Frontal cortex (tissue), 4 donors: ENCODE measurements at places on chromosomes 16 and 17. TPM values are rescaled to one million over a fixed set of nuclear protein-coding genes. Genes with fewer than 3 reads are reported as not detected.

- DNase-seq, result no peak
Observed at GRCh38 chr17:49723423-49723822, 15.7 kb upstream of the SLC35B1 start.

The MRM1 gene
- total RNA-seq, result 3.3 TPM

The UNC45B gene
- total RNA-seq, result under 0.01 TPM

GRCh38 chr17:3950584-3950983, 13.7 kb downstream of the ATP2A3 start:
- no peak for DNase-seq

DNA sequence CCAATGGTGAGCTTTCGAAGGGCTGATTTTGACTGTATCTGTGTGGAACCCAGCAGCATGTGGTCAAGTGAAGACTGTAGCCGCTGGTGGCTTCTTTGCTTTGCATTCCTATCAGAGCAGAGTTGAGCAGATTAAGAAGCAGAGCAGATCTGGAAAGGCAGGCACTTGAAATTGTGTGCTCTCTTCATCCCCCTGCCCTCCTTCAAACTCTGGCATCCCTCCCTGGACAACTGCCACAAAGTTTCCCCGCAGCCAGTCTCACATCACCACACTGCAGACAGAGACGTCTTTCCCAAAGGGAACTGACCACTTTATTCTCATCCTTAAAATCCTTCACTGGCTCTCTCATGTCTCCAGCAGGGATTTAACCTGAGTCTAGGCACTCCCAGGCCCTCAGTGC, 237.1 kb upstream of the DYNLRB2 start:
- DNase-seq, result no peak

DNA sequence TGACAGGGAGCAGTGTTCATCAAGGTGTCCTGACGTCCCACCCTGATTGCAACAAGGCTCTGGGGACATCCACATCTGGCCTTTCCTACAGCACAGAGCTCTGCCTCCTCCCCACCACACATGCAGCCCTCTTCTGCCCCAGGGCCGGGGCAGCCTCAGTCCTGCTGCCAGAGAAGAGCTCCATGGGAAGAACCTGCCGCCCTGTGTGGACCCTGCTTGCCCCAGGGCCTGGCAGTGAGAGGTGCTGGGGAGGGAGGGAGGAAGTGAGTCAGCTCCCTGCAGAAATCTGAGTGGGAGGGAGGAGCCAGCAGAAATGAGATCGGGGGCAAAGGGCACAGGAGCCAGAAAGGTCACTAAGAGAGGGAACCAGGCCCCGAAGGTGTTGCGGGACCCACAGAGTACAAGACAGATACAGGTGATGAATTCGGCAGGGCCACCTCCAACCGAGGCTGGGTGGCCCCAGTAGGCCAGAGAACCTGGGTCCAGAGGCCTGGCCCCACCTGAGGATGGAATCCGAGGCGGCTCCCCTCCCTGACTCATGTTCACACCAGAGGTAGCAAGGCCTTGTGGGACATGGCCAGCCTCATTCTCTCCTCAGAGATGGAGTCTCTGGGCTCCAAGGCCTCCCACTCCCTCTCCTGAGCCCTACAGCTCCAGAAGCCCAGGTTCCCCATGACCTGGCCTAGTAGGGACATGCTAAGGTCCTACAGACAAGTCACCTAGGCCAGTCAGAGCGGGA, 24.8 kb downstream of the MYO18A start:
- no peak for DNase-seq

- DNase-seq, result no peak
Observed at GRCh38 chr17:48159232-48159631, 51.7 kb downstream of the SNX11 start.

DNA sequence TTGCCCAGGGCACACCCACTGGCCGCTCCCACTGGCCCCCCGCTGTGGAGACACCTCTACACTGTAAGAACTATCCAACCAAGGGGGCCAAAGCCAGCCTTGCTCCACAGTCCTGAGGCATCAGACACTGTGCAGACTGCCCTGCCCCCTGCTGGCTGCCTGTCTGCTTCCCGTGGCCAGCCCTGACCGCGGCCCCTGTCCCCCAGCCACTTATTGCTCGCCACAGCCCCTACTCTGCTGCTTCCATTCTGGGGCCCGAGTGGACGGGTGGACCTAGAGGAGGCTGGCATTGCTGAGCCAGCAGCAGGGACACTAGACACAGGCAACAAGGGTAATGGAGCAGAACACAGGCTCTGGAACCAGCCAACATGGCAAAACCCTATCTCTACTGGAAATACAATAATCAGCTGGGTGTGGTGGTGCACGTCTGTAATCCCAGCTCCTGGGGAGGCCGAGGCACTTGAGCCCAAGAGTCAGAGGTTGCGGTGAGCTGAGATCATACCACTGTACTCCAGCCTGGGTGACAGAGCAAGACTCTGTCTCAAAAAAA, 19.7 kb upstream of the LRRC37A3 start:
- no peak for DNase-seq

DNA sequence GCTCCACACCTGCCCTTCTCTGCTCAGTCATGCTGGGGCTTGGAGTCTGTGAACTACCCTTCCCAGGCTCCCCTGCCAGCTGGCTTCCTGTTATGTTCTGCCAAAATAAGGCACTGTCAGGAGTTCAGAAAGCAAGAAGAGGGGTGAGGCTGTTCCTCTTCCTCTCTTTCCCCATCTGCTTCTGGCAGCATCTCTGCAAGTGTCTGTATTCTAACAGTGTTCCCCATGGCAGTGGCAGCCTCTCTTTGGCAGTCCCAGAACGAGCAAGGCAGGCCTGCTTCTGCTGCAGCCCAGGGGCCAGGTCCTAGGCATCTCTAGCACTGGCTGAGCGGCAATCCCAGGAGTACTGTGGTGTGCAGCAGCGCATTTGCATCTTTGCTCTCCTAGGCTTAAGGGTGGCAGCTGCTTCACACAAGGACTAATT, 219.1 kb downstream of the STX8 start:
- no peak for DNase-seq

DNA sequence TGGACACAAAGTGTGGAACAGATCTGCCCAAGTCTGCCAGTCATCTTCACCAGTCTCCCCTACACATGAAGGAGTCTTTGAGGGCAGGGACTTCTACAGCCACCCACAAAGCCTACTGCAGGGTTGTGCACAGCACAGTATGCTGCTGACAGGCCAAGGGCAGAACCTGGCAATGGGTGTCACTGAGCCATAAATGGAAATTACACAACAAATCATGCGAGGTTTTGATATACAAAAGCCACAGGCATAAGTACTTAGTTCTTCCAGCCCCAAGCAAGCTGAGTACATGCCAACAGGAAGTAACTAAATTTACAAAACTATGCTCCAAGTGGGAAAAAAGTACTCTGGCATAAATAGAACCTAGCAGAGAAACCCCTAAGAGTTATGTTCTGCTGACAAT, 7.8 kb upstream of the PSMC3IP start:
- no peak for DNase-seq

The TAC4 gene
- total RNA-seq, result not detected

GRCh38 chr17:39527220-39527813, 66.0 kb downstream of the CDK12 start:
- no peak for DNase-seq

- DNase-seq, result no peak
Observed at GRCh38 chr16:81376880-81377279, 62.1 kb downstream of the GAN start.

DNA sequence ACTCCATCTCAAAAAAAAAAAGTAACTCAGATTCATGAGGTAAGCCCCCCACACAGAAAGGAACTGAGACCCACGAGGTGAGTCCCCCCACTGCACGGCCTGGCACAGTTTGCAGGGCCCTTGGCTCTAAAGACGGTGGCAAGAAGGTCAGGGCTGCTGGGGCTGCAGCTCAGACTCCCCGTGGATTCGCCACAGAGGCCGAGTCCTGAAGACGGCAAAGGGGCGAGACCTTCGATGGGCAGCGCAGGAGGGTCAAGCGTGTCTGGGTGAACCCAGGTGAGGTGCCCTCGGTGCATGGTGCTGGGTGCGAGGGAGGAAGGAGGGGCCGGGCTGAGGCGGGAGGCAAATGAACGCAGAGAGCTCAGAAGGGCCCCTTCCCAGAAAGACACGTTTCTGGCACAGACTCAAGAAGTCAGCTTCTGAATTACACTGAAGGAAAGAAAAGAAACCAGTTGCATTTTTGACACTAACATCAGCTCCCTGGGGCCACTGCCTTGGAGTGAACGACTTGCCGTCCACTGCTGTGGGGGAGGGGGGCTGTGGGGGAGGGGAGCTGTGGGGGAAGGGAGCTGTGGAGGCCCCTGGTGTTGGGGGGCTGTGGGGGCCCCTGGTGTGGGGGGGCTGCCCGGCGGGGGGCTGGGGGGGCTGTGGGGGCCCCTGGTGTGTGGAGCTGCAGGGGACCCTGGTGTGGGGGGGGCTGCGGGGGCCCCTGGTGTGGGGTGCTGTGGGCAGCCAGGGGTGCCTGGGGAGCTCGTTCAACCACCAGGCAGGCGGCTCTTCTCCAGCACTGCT, 69.8 kb upstream of the METRNL start:
- no peak for DNase-seq

The FBXO39 gene
- total RNA-seq, result not detected

GRCh38 chr16:56606071-56606475, 2.3 kb upstream of the MT2A start:
- no peak for DNase-seq

The MLKL gene
- 0.82 TPM for total RNA-seq

DNA sequence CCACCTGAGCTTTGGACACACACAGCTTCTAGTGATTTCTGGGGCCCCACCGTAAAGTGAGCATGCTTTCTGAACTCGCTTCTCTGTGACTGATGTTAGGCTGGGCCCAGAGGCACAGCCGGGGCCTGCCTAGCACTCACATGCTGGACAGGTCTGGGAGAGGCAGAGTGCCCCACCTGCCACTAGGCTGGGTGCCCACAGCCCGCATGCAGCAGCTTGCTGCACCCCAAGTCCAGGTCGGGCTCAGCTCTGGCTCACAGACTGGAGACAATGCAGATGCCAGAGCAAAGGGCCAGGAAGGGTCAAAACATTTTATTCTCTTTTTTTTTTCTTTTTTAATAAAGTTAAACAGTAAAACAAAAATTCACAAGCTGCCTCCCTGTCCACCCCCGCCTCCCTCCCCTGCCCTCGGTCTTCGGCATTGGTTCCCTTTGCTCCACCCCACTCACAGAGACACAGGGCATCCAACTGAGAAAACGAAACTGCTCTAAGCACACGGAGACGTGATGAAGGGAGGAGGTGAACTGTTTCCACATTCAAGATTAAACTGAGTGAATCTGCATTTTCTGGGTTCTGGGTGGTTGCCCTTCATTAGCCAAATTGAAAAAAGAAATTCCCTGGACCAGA, 9.7 kb downstream of the CNP start:
- DNase-seq, result no peak
